ENCODE measurements at places on chromosomes 7 and 10. TPM values are rescaled to one million over a fixed set of nuclear protein-coding genes. Genes with fewer than 3 reads are reported as not detected.

- H3K36me3 ChIP-seq, result no peaks in the 10 kb centered on the region
- H3K27me3 ChIP-seq, result no peaks in the 10 kb centered on the region
- no peak overlapping the region for H3K27ac ChIP-seq
- H3K4me3 ChIP-seq, result no peak overlapping the region
- no peaks in the 10 kb centered on the region for H3K4me1 ChIP-seq
Observed at GRCh38 chr7:44277851-44278250, 47.5 kb downstream of the CAMK2B start.

UPF2 gene
- total RNA-seq, result 36.9 TPM

DNA sequence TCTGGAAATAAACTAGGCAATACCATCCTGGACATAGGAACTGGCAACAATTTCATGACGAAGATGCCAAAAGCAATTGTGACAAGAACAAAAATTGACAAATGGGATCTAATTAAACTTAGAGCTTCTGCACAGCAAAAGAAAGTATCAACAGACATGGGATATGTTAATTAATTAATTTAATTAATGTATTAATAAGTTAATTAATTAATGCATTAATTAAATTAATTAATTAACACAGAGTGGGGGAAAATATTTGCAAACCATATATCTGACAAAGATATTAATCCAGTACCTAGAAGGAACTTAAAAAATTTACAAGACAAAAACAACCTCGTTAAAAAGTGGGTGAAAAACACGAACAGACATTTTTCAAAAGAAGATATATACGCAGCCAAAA is 83.6 kb downstream of the GCC1 start:
- DNase-seq, result no peak
- H3K27ac ChIP-seq, result no peak overlapping the region
- H3K4me1 ChIP-seq, result no peaks in the 10 kb centered on the region
- H3K36me3 ChIP-seq, result no peaks in the 10 kb centered on the region
- H3K27me3 ChIP-seq, result no peaks in the 10 kb centered on the region
- H3K4me3 ChIP-seq, result no peak overlapping the region

- H3K36me3 ChIP-seq, result no peaks in the 10 kb centered on the region
- H3K27ac ChIP-seq, result peak within 1 kb of the TSS; percentile 92
- H3K4me1 ChIP-seq, result peaks cover 13% of the 10 kb centered on the region
- DNase-seq, result peak; percentile 98
Observed at GRCh38 chr7:92528188-92528957, at the start of the genes PEX1 and RBM48. Gene PEX1 (minus strand): TSS chr7:92528520. CDS start chr7:92528435, 85 bp downstream. Gene RBM48 (plus strand): TSS chr7:92528795. CDS start chr7:92528814, 19 bp downstream.

GRCh38 chr7:158408318-158408920 is 179.2 kb downstream of the PTPRN2 start:
- H3K36me3 ChIP-seq, result no peaks in the 10 kb centered on the region
- H3K4me3 ChIP-seq, result no peak overlapping the region
- DNase-seq, result no peak
- no peaks in the 10 kb centered on the region for H3K4me1 ChIP-seq
- H3K27me3 ChIP-seq, result no peaks in the 10 kb centered on the region
- no peak overlapping the region for H3K27ac ChIP-seq

DNA sequence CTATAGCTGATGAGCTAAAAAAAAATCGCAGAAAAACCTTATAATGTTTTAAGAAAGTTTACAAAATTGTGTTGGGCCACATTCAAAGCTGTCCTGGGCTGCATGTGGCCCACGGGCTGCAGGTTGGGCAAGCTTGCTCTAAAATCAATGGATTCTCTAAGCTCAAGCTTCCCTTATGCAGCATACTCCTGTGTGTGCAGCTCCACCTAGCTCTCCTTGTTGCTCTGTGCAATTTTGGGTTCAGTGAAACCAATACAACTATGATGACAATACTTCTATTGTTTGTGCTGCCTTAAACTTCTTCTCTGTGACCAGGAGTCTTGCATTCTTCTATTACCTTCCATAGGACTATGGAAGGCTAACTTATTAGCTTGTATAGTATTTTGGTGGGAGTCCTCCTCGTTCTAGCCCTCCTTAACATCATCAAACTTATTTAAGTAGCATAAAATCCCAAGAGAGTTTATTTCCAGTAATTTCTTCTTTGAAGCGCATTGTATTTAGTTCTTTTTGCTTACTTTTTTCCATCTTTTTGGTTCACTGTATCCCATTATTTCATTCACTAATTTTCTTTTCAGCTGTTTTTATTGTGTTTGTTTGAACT is 170.9 kb upstream of the SMIM30 start:
- no peak overlapping the region for H3K27ac ChIP-seq
- no peaks in the 10 kb centered on the region for H3K36me3 ChIP-seq
- no peak overlapping the region for H3K4me3 ChIP-seq

- no peaks in the 10 kb centered on the region for H3K4me1 ChIP-seq
- no peaks in the 10 kb centered on the region for H3K27me3 ChIP-seq
- H3K36me3 ChIP-seq, result no peaks in the 10 kb centered on the region
- H3K27ac ChIP-seq, result no peak overlapping the region
- DNase-seq, result no peak
Observed at GRCh38 chr7:120933475-120933874, 17.1 kb upstream of the ING3 start.

GRCh38 chr7:35736725-35737124 is 41.8 kb upstream of the HERPUD2 start:
- H3K27me3 ChIP-seq, result no peaks in the 10 kb centered on the region
- H3K27ac ChIP-seq, result no peak overlapping the region
- no peaks in the 10 kb centered on the region for H3K4me1 ChIP-seq
- no peaks in the 10 kb centered on the region for H3K36me3 ChIP-seq
- no peak for DNase-seq

CFAP43 gene
- 37.8 TPM for total RNA-seq

- peak; percentile 17 for DNase-seq
- no peaks in the 10 kb centered on the region for H3K4me1 ChIP-seq
- no peaks in the 10 kb centered on the region for H3K27me3 ChIP-seq
- H3K27ac ChIP-seq, result no peak overlapping the region
- no peak overlapping the region for H3K4me3 ChIP-seq
Observed at GRCh38 chr10:119714484-119714816, 11.4 kb upstream of the INPP5F start.

C7orf57 gene
- total RNA-seq, result 2.8 TPM

- H3K27ac ChIP-seq, result peak overlapping the region; percentile 64
- H3K4me3 ChIP-seq, result no peak overlapping the region
- DNase-seq, result peak; percentile 95
Observed at GRCh38 chr10:89373916-89374711, 3.7 kb upstream of the IFIT1B start.

- no peak for DNase-seq
- no peak overlapping the region for H3K4me3 ChIP-seq
- H3K4me1 ChIP-seq, result no peaks in the 10 kb centered on the region
- no peaks in the 10 kb centered on the region for H3K36me3 ChIP-seq
Observed at GRCh38 chr7:26379711-26380110, 88.0 kb downstream of the SNX10 start.

DNA sequence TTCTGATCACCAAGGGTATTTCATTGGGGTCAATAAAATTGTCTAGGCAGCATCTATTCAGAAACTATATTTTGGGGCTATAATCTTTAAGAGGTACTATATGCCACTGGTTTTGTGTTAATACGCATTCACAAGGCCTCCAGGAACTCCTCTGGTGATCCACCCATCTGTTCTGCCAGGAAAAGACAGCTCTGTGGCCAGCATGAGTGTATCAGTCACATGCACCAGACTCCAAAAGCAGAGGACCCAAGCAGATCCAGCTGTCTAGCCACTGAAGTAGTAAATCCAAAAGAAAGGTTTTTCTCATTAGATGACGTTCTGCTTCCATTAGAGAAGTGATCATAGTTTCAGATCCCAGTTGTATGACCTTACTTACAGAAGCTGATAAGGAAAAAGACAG is 199.6 kb upstream of the CELF2 start:
- no peak overlapping the region for H3K27ac ChIP-seq
- H3K4me3 ChIP-seq, result no peak overlapping the region
- DNase-seq, result no peak
- H3K4me1 ChIP-seq, result peaks cover 7% of the 10 kb centered on the region
- H3K36me3 ChIP-seq, result no peaks in the 10 kb centered on the region
- H3K27me3 ChIP-seq, result no peaks in the 10 kb centered on the region

DNA sequence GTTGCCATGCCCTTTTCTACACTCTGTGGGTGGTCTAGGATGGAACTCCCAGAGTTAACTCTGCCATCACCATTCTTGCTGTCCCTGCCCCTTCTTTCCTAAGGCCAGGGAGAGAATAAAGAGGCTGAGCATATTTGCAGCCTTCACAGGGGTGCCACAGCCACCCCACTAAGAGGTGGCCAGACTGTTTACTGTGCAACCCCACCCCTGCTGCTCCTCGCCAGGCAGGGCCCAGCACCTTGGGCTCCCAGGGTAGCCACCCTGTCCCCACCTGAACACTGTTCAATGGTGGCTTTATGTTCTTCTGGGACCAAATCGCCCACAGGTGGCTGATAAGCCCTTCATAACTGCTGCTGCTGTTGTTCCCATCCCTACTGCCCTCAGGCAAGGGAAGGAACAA is 198.9 kb downstream of the SNX13 start:
- H3K36me3 ChIP-seq, result no peaks in the 10 kb centered on the region
- no peak for DNase-seq
- H3K27ac ChIP-seq, result no peak overlapping the region
- H3K4me3 ChIP-seq, result no peak overlapping the region
- no peaks in the 10 kb centered on the region for H3K27me3 ChIP-seq
- no peaks in the 10 kb centered on the region for H3K4me1 ChIP-seq

DNA sequence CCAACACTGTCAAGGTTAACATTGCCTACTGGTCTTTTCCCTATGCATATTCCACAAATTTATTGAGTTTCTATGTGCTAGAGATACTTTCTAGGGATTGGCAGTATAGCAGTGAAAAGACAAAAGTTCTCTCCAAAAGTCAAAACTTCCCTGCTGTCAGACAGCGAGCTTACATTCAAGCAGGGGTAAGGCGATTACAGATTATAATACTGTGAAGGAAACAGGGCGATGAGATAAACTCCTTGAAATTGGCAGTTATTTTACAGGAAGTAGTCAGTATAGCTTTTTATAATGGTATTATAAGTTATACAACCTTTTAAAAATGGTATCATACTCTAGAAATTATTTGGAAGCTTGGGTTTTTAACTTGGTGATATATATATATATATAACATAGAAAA is 9.9 kb downstream of the VPS50 start:
- no peaks in the 10 kb centered on the region for H3K27me3 ChIP-seq
- no peak overlapping the region for H3K4me3 ChIP-seq
- no peak overlapping the region for H3K27ac ChIP-seq
- H3K36me3 ChIP-seq, result no peaks in the 10 kb centered on the region

GRCh38 chr10:29559996-29560395 is 74.8 kb downstream of the SVIL start:
- peaks cover 3% of the 10 kb centered on the region for H3K4me1 ChIP-seq
- no peak for DNase-seq
- no peaks in the 10 kb centered on the region for H3K36me3 ChIP-seq
- no peaks in the 10 kb centered on the region for H3K27me3 ChIP-seq

SLC16A12 gene
- 6.0 TPM for total RNA-seq

DNA sequence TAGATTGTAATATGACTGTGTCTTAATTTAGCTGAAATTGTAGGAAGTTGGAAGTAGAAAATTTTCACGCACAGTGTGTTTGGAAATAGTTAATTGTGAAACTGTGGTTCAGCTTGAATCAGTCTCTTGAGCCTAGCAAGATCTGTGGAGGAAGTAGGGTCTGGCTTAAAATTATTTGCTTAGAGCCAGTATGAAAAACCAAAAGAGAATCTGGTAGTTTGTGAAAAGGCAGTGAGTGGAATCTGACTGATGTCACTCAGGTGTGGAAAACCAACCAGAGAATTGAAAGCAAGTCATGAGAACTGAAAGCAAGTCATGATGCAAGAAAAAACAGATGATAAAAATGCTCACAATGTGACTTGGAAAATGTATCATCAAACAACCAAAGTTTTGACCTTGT is 11.5 kb downstream of the LIPJ start:
- no peaks in the 10 kb centered on the region for H3K36me3 ChIP-seq
- DNase-seq, result no peak
- H3K27me3 ChIP-seq, result no peaks in the 10 kb centered on the region
- no peak overlapping the region for H3K4me3 ChIP-seq
- no peaks in the 10 kb centered on the region for H3K4me1 ChIP-seq
- H3K27ac ChIP-seq, result no peak overlapping the region

GRCh38 chr10:61643316-61643751 is 19.4 kb upstream of the CABCOCO1 start:
- no peaks in the 10 kb centered on the region for H3K4me1 ChIP-seq
- H3K4me3 ChIP-seq, result no peak overlapping the region
- H3K27me3 ChIP-seq, result no peaks in the 10 kb centered on the region
- DNase-seq, result no peak

GRCh38 chr7:111561654-111561903 is 713 bp downstream of the IMMP2L start:
- peak overlapping the region; percentile 94 for H3K27ac ChIP-seq
- H3K4me3 ChIP-seq, result peak overlapping the region; percentile 83
- no peaks in the 10 kb centered on the region for H3K36me3 ChIP-seq

- DNase-seq, result no peak
- H3K27me3 ChIP-seq, result no peaks in the 10 kb centered on the region
- H3K36me3 ChIP-seq, result no peaks in the 10 kb centered on the region
- no peak overlapping the region for H3K27ac ChIP-seq
Observed at GRCh38 chr10:106825576-106826364, 338.7 kb downstream of the SORCS1 start.

GRCh38 chr7:1340461-1341360 is 108.0 kb downstream of the UNCX start:
- no peaks in the 10 kb centered on the region for H3K36me3 ChIP-seq
- no peak overlapping the region for H3K27ac ChIP-seq
- no peak overlapping the region for H3K4me3 ChIP-seq
- no peaks in the 10 kb centered on the region for H3K27me3 ChIP-seq
- no peak for DNase-seq

DNA sequence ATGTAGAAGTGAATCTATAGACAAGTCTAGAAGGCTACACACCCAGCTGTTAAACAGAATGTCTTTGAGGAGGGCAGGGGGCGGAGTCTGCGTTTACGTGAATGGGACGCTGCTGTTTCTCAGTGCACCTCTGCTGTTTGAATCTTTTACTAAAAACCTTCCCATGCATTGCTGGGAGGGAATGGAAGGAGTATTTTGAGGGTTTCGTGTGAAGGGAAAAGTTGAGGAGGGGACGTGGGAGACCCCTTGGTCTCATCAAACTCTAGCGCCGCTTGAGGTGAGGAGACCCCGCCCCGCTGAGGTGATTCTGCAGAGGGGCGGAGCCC is 492 bp upstream of the VCL start:
- peak overlapping the region; percentile 93 for H3K27ac ChIP-seq
- H3K36me3 ChIP-seq, result no peaks in the 10 kb centered on the region
- H3K27me3 ChIP-seq, result no peaks in the 10 kb centered on the region
- peaks cover 6% of the 10 kb centered on the region for H3K4me1 ChIP-seq

- H3K36me3 ChIP-seq, result no peaks in the 10 kb centered on the region
- H3K27me3 ChIP-seq, result no peaks in the 10 kb centered on the region
- no peak overlapping the region for H3K4me3 ChIP-seq
- DNase-seq, result no peak
Observed at GRCh38 chr10:17904564-17904963, 47.2 kb upstream of the SLC39A12 start.

GRCh38 chr10:7484456-7485243 is 73.8 kb upstream of the SFMBT2 start:
- H3K27me3 ChIP-seq, result no peaks in the 10 kb centered on the region
- no peak for DNase-seq
- no peak overlapping the region for H3K27ac ChIP-seq
- H3K4me3 ChIP-seq, result no peak overlapping the region

GRCh38 chr7:55557666-55558188 is 14.6 kb downstream of the VOPP1 start:
- no peak for DNase-seq
- no peaks in the 10 kb centered on the region for H3K4me1 ChIP-seq
- H3K27me3 ChIP-seq, result no peaks in the 10 kb centered on the region
- no peak overlapping the region for H3K4me3 ChIP-seq

Data from testis (tissue), 5 donors.